Stimulated activated CD4-positive, alpha-beta T cell treated with anti-CD3 and anti-CD28 coated beads, Interleukin-15, amount 100 ng/mL, for 1 hour (primary cell): ENCODE measurements at places on chromosomes 13 and 19.

DNA sequence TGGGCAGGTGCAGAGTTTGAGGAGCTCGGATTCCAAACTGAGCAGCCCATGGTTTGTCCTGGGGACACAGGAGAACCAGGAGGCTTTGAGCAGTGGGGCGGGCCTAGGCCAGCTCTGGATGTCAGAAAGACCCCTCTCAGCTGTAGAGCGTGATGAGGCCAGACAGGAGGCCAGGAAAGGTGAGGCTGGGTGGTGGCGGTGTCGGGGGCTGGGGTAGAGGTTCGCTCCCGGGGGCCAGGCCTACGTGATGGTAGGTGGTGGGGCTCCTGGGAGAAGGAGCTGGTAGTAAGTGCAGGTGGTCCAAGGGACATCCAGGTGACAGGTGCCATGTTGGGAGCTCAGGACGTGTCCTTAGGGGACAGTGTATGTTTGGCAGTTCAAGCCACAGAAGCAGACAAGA, 13.5 kb upstream of the PTOV1 start:
- no peak for DNase-seq

- DNase-seq = no peak
Observed at GRCh38 chr13:77846173-77846572, 72.5 kb downstream of the EDNRB start.

GRCh38 chr13:43348397-43348796, 325.0 kb downstream of the DNAJC15 start:
- DNase-seq = no peak

DNA sequence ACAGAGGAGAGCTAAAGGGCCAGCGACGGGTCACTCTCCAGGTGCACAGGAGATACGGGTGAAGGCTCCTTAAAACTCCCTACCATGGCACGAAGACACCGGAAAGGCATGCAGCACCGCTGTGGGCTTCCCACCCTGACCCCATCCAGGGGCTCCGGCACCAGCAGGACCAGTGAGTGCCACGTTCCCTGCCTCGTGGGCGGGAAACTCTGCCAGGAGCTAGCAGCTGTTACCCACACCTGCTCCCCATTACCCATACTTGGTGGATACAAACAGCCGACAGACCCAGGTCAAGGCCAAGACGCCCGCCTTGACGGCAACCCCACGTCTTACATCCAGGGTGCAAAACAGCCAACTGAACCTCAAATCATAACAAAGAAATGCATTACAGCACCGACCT, 56.7 kb downstream of the GNG7 start:
- DNase-seq = no peak

GRCh38 chr13:50735071-50735470, 108.4 kb downstream of the DLEU7 start:
- DNase-seq = no peak
